ENCODE measurements at places on chromosomes 1 and 21.

DNA sequence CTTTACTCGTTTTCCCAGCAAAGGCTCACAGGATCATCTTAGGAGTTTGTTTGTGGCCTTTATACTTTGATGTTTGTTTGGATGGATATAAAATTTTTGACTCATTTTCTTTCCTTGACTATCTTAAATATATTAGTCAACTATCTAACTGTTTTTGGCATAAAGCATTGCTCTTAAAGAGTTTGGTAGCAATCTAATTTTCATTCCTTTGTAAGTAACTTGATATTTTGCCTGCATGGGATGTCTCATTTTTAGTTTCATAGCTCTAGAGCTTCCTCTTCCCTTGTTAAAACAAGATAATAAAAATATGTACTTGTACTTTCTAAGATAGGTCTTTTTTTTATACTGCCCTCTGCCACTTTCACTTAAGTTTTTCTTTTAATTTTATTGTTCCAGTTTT lies 161.9 kb downstream of the MAGI3 start:
- no peak for DNase-seq

- no peak for DNase-seq
Measured at GRCh38 chr1:41765152-41765551, 153.6 kb downstream of the HIVEP3 start.

GRCh38 chr1:65360648-65361047 lies 51.3 kb downstream of the DNAJC6 start:
- DNase-seq, result no peak

DNA sequence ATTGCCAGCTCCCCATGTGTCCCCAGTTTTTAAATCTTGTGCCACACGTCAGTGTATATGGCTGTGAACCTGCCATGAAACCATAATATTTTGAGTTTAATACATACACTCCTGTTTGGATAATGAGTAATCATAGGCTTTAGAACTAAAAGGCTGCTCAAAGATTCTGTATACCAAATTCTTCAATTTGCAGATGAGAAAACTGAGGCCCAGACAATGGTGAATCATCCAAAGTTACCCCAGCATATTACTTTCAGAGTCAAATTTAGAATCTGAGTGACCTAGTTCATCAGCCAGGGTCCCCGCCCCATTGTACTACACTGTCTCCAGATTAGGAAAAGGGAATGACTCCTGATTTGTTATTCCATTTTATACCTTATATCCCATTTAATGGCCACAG lies 224.6 kb downstream of the FGGY start:
- DNase-seq, result no peak

- DNase-seq, result no peak
Measured at GRCh38 chr1:199976496-199977144, 50.9 kb upstream of the NR5A2 start.

- DNase-seq, result no peak
Measured at GRCh38 chr1:29856340-29857114, 620.2 kb downstream of the PTPRU start.

DNA sequence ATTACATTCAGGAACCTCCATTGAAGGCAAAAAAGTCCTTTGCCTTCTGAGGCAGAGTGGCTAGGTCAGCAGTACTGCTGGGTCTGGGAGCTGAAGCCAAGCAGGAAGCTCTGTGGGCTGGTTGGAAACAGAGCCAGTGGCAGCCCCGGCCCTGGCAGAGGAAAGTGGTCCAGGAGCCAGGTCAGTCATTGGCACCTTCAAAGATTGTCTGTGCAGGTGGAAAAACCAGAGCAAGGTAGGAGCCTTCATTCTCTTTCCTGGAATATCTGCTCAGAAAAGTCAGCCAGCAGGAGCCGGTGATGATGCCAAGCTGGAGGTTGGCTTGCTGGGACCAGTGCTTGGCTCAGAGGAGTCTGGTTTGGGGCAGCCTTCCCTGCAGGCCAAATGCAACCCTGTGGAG lies 12.5 kb upstream of the DISP3 start:
- DNase-seq, result no peak

- no peak for DNase-seq
Measured at GRCh38 chr1:156910309-156910782, 10.1 kb upstream of the LRRC71 start.

- DNase-seq, result no peak
Measured at GRCh38 chr1:78275456-78275855, 215.3 kb upstream of the PTGFR start.

- DNase-seq, result no peak
Measured at GRCh38 chr1:119010201-119010600, 22.1 kb upstream of the TBX15 start.

- DNase-seq, result no peak
Measured at GRCh38 chr21:41526478-41527087, 18.6 kb upstream of the TMPRSS2 start.

DNA sequence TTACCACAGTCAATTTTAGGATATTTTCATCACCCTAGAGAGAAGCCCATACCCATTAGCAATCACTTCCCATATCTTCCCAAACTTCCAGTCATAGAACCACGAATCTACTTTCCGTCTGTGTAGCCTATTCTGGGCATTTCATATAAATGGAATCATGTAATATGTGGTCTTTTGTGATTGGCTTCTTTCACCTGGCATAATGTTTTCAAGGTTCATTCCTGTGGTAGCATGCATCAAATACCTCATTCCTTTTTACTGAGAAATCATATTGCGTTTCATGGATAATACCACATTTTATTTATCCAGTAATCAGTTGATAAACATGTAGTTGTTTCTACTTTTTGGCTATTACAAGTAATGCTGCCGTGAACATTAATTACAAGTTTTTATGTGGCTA lies 21.5 kb downstream of the DESI2 start:
- no peak for DNase-seq

- DNase-seq, result no peak
Measured at GRCh38 chr1:218705911-218706893, 361.1 kb downstream of the TGFB2 start.

GRCh38 chr1:173421286-173421685 lies 55.8 kb upstream of the PRDX6 start:
- no peak for DNase-seq

DNA sequence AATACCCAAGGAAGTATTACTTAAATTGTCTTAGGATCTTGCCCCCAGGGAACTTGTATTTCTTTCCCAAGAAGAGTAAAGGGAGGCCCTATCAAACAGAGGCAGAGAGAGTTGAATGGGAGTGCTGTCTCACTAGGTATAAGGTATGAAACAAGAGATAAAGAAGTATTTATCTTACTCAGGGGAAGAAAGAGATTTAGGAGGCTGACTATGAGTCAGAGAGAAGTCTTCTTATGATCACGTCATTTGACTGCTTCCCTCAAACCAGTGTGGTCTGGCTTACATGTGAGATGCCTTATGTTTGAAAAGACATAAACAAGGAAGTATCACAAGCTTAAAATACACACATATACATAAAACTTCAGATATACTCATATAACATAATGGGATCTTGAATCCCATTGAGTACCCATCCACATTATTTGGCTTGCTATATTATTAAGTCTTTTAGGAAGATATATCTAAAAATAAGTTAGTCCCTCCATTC lies 29.6 kb downstream of the DUSP10 start:
- DNase-seq, result no peak

- DNase-seq, result no peak
Measured at GRCh38 chr21:39467746-39468145, 16.0 kb downstream of the SH3BGR start.

DNA sequence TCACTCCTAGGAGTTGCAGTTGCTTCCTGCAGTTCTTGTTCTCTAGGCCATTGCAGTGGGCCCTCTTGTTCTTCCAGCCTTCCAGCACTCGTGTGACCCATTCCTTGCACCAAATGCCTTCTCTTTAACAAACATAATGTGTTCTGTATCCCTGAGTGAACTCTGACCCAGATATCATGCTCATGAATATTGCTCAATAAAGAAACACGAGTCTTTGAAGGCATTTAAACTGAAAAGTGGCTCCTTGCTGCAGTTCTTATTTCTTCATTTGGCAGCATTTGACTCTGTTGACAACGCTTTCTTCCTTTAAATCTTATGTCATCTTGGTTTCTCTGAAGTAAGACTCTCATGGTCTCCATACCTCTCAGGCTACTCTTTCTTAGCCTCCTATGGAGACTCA lies 100.7 kb upstream of the PDE4B start:
- DNase-seq, result no peak

DNA sequence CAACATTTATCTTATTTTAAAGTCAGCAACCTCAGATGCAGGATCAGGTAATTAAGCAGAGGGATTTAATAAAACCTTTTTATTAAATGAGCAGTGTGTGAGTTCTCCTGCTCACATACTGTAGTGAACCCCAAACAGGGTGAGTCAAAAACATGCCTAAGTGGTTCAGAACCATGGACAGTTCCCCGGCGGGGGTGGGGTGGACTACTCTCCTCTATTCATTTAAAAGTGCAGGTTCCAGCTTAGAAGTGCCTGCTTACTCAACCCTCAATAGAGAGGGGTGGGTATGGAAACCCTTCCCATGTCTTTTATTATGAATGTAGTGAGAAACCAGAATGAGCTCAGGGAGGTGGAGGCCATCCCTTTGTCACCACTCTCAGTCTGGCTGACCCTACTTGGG lies 397.9 kb downstream of the HHAT start:
- DNase-seq, result peak; percentile 2

DNA sequence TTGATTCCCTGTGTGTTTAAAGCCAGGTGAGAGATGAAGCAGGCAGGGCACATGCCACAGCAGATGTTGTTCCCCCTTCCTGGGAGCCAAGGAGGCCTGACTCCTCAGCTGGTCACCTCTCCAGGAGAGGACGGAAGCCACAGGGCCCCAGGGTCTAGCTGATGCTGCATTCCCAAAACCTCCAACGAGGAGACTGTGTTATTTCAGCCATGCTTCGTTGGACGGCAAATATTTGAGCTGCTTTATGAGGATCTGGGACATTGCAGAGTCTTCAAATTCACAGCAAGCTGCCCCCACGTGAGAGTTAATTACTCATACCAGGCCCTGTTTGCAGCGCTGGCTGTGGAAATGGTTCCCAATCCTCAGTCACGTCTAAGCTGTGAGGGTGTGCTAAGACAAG lies 85.3 kb downstream of the CDC7 start:
- DNase-seq, result no peak

GRCh38 chr1:6495041-6495441 lies 3.6 kb upstream of the PLEKHG5 start:
- no peak for DNase-seq

DNA sequence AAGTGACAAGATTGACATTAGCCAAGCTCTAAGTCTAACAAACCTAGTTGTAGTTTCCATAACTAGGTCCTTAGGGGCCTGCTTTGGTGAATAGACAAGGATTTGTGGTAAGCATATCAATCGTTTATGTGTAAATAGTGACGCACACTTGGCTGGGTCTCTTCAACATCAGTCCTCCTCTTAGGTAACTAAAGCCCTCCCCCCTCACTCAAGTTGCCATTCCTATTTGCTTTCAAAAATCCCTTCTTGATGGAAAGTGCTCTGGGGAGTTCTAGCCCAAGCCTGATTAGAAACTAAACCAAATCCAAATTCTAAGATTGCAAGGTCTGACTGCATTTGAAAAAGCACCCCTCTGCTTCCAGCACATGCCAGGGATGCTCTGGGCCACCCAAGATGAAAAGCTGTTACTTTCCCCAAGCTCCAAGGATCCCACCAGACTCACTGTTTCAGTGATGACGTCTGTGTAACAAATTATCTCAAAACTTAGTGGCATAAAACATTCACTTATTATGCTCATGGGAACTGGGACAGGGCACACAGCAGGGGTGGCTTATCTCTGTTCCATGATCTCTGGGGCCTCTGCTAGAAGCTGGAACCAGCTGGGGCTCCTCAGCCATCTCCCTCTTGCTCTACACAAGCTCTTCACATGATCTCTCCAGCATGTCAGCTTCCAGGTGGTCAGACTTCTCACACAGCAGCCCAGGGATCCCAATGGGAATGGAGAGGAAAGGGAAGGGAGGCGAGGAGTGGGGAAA lies 74.1 kb downstream of the RRAGC start:
- DNase-seq, result peak; percentile 28

DNA sequence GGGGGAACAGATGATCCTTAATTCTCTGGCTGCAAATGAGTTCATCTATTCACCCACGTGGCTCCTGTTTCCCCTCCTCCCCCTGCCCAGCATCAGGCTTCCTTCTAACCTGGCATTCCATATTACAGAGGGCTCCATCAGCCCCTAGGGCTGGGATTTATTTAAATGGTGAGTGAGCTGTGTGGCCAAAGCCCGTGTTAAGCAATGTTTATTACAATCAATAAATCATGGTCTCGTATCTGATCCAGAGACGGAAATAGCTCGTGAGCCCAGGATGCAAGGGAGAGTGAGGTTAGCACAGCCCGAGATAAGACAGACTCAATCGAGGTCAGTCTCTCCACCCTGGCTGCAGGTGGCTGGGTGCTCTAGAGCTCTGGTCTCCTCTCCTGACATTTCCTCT lies 43.1 kb upstream of the IGSF21 start:
- no peak for DNase-seq

DNA sequence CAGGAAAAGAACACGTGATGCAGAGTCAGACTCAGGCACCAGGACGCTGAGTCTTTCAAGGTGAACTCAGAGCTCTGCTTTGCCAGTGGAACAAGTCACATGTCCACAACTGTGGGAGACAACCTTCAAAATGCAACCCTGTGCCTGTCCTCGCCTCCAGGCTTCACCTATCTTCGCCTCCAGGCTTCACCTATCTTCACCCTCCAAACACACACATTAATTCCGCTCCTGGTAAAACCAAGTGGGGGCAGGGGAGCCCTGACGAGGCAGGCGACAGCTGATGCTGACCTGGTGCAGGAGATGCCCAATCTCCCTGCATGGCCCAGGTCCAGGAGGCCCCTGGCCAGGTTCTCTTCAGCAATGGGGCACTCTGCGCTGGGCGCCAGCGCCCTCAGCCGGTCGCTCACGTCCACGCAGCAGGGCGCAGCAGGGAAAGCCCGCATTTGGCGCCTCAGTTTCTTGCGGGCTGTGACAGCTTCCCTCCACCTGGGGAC lies 28.0 kb upstream of the LSS start:
- DNase-seq, result no peak

- no peak for DNase-seq
Measured at GRCh38 chr1:38598118-38598517, 261.5 kb downstream of the RRAGC start.

GRCh38 chr1:36083219-36083618 lies 675 bp upstream of the TEKT2 start:
- DNase-seq, result no peak

DNA sequence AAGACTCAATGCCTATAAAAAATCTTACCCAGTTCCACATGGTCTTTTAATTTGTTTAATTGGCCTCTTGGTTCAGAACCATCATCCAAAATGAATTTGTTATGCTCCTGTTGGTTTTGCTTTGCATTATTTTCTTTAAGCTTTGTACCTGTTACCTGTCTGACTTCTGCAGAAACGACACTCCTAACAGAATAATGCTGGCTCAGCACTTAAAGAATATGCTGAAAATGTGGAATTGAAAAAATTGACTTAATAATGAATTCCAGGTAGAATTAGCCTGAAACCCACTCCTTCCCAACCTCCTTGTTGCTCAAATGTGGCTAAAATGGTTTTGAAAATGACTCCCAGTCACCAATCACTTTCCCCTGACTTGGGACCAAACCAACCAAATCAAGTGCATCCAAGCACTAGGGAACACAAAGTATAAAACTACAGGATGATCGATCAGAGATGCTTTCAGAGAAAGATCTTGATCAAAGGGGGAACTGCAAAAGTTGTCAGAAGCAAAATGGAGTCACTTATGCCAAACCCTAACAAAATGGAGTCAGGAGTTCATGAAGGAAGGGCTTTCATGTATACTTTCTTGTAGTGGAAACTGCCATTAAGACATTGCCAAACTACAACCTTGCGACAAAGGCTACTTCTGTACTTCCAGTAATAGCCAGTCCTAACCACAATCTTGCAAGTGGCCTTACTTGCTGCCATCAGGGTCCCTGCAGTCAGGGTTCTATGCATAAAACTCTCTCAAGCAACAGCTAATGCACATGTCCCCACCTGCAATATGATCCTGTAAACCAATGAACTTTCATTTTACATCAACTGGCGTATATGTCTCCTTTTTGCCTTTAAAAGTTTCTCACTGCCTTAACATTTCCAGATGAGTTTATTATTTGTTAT lies 5.4 kb downstream of the GBP7 start:
- no peak for DNase-seq

Data from SK-N-MC (cell line).